ENCODE measurements at places on chromosomes 1 and 21.
A peak's percentile ranks its signal among the peaks of the same experiment; 100 is the strongest.

GRCh38 chr1:161390559-161390858 lies 22.8 kb upstream of the CFAP126 start:
- no peak for DNase-seq

GRCh38 chr1:209704584-209704983 lies at the start of gene HSD11B1:
Gene HSD11B1 (plus strand): TSS chr1:209704846. CDS start chr1:209704943, 97 bp downstream.
- DNase-seq: no peak

DNA sequence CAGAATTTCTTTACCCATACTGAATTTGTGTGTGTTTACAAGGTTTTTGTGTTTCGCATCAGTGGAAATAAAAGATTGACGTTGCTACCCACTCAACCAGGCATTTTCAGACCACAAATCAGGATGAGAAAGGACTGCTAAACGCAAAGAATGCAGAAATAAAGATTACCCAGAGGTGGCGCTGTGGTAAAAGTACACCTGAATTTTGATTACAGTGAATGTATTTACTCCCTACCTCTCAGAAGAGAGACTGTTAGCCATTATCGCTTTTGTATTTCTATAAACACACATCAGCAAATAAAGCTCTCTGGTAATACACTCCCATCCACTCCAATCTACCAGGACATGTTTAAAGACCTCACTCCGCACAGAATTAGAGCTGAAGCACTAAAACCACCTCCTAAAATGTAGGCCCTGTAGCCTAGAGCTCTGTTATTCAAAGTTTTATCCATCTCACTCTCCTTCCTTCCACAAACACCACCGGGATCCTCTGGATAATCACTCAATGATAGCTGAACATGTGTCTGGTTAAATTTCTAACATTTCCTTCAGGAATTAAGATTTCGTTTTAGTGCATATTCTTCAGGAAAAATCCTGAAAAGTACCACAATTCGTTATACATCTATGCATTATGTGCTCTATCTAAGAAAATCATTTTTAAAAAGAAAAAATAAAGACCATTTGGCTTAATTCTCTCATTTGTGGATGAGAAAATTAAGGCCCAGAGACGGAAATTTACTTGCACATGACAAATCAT lies 2.5 kb upstream of the LMO4 start:
- peak; percentile 62 for DNase-seq

- DNase-seq: peak; percentile 85
Measured at GRCh38 chr1:45687754-45688740, at the start of gene TMEM69. Gene TMEM69 (plus strand): TSS chr1:45688181. CDS start chr1:45691069, 2,888 bp downstream.

DNA sequence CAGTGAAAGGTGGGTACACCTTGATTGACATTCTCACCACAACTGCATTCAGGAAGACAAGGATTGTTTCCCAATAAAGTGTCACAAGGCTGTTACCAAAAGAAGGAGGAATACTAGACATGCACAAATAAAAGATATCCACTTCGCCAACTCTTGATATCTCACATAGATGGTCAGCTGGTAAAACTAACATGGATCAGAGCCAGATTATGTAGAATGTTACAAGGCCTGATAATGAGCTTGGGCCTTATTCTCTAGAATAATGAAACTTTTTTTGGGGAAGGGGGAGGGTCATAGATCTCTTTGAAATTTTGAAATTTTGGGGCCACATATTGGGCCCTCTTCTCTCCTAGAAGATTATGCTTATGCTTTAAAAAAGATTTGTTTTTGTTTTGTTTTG lies 24.9 kb downstream of the RAP1A start:
- DNase-seq: no peak

- no peak for DNase-seq
Measured at GRCh38 chr1:59705466-59706302, 109.1 kb upstream of the HOOK1 start.

DNA sequence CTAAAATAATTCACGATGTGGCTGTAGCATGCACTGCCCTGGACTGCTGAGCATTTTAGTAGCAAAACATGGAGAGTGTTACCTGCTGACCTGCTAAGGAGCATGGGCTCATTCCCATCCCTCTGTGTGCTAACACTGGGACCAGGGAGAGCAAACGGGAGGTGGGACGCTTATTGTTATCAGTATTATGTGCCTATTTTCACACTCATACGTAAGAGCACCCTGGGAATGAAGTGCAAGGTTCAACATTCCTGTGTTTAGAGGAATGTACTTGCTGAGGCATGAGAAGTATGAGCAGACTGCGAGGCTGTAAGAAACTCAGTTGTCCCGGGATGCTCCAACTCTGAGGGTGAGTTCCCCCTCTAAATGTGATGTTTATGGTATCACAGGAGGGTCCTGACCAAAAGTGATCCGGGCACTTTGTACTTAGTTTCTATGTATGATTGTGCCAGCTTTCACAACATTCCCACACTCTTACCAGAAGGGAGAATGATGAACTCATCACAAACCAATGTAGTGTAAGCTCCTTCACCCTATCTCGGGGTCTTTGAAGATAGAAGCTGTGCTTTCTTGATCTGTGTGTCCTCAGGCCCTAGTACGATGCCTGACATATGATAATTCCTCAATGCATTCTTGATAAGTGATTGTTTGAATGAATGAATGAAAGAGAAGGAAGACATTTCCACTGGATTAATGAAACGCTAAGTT lies 164.8 kb downstream of the KCNJ6 start:
- no peak for DNase-seq

Data from stimulated activated CD4-positive, alpha-beta T cell treated with anti-CD3 and anti-CD28 coated beads, Interleukin-12 subunit alpha, Interleukin-12 subunit beta, amount 100 ng/mL, for 48 hours (primary cell).